ENCODE measurements at places on chromosomes 11 and 22.

- no peak for DNase-seq
Observed at GRCh38 chr11:41005986-41006385, 453.5 kb downstream of the LRRC4C start.

- DNase-seq = no peak
Observed at GRCh38 chr11:30387891-30388861, 65.3 kb downstream of the ARL14EP start.

DNA sequence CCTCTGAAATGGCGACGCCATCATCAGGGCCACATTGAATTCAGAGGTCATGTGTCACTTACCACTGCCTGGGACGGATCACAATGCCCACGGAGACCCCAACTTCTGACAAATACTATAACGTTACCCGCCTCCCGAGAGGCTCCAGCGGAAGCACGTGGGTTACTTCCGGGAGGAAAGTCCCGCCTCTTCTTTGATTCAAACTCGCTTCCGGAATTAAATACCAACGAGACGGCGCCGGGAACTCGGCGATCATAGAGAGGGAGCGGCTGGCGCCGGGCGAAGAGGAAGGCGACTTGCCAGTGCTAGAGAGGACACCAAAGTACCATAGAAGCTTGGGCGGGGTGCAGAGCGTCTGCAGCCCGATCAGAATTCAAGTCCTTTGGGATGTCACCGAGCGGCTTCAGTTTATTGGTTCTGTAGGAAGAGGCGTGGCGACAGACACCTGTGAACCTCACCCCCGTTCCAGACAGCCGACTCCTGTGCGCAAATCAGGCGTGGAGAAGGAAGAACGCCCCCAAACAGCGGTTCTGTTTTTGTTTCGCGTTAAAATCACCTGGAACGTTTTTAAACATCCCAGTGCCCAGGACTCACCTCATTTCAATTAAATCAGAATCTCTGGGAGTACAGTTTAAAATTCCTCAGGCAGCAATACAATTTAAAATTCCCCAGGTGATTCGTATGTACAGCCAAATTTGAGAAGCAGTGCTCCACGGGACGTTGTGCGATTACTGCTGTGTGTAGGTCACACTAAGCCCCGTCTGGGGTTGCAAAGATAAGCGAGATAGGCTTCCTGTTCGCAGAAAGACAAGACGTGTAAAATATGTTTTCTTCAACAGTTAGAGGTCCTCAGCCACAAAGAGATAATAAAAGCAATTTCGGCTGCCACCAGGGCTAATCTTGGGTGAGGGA is at the start of gene TIMM10:
Gene TIMM10 (minus strand): TSS at position 159 of the 912 bp plus-strand sequence. CDS start 565 bp downstream, outside the sequence.
- DNase-seq = peak; percentile 99

DNA sequence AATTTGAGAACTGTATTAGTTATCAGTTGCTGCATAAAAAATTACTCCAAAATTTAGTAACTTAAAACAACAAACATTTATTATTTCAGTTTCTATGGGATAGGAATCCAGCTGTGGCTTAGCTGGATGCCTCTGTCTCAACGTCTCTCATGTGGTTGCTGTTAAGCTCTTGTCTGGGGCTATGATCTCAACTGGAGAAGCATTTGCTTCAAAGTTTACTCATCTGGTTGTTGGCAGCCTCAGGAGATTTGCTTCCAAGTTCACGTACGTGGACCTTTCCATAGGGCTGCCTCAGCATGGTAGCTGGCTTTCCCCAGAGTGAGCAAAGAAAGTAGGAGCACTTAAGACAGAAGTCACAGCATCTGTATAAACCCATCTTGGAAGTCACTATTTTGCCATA is 144.9 kb upstream of the SESN3 start:
- no peak for DNase-seq

DNA sequence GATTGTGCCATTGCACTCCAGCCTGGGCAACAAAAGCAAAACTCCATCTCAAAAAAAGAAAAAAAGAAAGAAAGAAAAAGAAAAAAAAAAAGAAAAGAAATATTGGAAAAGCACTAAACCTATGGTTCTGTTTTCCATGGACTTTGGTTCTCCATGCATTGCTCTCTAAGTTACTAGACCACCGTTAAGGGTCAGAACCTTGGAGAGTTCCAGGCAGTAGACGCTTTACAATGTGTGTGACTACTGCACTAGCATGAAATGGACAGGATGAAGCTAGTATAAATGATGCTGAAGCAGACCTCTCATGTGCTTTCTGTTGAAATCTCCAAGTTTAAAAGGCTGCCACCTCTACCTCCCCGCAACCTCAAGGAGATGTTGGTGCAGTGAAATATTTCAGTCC is 63.5 kb downstream of the SIK2 start:
- DNase-seq = no peak

- no peak for DNase-seq
Observed at GRCh38 chr11:3989921-3990290, 104.7 kb upstream of the RRM1 start.

DNA sequence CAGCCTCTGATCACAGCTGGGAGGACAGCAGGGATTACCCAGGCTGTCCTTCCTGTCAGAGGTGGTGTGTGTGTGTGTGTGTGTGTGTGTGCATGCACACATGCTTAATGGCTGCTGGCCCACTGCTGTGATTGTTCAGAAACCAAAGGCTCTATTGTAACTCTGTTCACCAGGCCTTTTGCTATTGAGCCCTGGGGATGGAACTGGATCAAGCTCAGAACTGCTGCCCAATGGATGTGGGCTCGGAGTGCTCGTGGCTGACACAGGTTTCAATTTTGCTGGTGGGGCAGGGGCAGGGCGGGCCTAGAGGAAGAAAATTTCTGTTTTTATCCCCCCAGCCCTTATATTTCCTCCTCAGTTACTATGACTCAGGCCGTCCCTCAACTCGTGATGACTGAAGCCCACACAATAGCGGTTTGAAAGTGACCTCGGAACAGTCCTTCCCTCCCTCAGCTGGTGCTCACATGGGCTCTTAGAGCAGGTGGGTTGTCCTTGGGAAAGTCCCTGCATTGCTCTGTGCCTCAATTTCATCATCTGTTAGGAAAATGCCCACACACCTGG is 359.3 kb downstream of the TENM4 start:
- peak; percentile 81 for DNase-seq

GRCh38 chr11:8168485-8169257 is at the start of gene RIC3:
Gene RIC3, minus strand, starts transcription at chr11:8169025. Its CDS starts 36 bp downstream, at chr11:8168989.
- DNase-seq = no peak

- DNase-seq = no peak
Observed at GRCh38 chr11:110029714-110030113, 63.5 kb upstream of the ZC3H12C start.

- DNase-seq = no peak
Observed at GRCh38 chr11:118610225-118610772, 2.9 kb downstream of the PHLDB1 start.

DNA sequence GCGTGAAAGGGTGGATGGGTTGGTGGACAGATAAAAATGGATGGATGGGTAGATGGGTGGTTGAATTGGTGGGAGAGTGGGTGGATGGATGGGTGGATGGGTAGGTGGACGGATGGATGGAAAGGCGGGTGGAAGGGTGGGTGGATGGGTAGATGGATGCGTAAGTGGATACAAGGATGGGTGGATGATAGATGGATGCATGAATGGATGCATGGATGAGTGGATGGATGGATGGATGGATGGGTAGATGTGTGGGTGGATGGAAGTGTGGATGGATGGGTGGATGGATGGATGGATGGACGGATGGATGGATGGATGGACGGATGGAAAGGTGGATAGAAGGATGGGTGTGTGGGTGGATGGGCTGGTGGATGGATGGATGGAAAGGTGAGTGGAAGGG is 77.0 kb upstream of the GRK3 start:
- no peak for DNase-seq

DNA sequence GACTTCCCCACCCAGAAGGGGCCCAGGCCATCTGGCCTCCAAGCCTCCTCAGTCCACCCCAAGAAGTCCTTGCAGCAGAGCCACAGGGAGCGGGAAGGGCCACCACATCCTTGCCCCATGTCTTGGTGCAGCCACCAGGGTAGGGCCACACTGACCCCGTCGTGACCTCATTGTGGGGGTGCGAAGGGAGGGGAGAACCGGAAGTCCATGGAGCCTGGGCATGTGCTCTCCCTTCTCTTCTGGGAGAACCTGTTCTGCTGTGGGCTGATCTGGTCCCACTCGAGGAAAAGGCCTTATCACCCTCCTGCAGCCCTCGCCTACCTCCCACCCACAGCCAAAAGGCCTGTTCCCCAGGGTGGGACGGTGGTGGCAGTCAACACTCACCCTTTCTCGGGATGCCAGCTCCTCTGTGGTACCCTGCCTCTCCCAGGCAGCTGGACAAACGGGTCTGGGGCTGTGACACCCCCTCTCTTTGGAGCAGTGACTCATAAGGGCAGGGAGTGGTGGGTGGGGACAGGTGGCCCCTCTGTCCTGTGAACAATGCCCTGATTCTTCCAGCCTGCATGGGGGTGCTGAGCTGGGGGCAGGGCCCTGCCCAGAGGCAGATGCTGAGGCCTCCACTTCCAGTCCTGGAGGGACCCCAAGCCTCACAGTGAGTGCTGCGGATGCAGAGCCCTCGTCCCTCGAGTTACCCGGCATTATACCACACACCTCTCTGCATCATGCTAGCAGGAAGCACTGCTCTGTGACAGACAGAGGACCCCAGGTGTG is 14.6 kb upstream of the CTSD start:
- no peak for DNase-seq

- DNase-seq = no peak
Observed at GRCh38 chr11:35842958-35843357, 100.9 kb upstream of the LDLRAD3 start.

DNA sequence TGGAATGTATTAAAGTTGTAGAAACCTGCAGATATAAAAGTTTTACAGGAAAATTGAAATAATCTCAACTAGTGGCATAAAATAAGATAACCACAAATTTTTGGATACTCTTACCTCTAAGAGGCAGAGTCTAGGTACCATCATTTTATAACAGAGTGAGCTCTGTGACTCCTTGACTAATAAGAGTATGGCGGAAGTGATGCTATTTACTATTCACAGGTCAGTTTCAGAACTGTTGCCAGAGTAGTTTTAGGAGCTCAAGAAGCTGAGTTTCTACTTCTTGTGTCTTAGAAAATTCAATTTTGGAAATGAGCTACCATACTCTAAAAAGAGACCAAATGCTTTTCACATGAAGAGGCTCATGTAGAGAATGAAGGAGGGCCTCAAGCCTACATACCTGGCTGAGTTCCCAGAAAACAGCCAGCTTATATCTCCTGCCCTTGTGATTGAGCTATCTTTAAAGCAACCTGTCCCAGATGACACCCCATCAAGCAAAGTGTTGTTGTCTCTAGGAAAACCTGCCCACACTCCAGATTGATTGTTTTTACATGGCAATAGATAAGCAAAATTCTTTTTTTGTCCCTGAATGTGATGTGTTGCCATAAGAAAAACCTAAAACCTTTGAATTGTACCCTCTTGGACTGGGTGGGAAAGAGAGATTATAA is 712.8 kb upstream of the CNTN5 start:
- no peak for DNase-seq

DNA sequence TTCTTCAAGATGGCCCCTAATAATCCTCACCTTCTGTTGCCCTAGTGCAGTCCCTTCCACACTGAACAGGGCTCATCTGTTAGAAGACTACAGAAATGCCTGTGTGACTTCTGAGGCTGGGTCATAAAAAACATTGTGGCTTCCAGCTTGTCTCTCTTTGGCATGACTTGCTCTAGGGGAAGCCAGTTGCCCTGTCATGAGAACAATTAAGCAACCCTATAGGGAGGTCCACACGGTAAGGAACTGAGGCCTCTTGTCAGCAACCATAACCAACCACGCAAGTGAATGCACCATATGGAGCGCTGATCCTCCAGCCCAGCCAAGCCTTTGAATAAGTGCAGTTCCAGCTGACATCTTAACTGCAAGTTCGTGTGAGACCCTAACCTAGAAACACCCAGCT is 2.6 kb downstream of the LIPT2 start:
- DNase-seq = no peak

- DNase-seq = no peak
Observed at GRCh38 chr11:35563484-35564244, 38.2 kb upstream of the PAMR1 start.

DNA sequence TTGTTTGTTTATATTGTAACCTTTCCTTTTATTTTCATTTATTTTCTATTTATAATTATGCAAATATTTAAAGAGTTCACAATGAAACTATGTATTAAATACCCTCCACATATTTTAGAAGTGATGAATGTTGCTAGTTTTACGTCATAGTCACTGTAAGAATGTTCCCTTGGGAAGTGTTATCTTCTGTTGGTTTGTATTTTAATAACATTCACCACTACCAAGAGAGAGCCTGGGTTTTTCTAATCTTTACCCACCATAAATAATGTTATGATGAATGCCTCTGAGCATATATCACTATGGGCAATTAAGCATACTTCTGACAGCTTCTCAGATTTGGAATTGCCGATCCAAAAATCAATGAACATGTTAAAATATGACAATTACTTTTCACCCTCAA is 80.7 kb downstream of the GGT1 start:
- DNase-seq = no peak

Data from hippocampal formation (tissue), 2 donors.